AG08396 (cell line): ENCODE measurements at places on chromosomes 1 and 21.
A peak's percentile ranks its signal among the peaks of the same experiment; 100 is the strongest.

GRCh38 chr1:46401964-46402626, 8.0 kb downstream of the FAAH start:
- peak; percentile 92 for DNase-seq

GRCh38 chr21:39079617-39080016, 103.6 kb downstream of the PSMG1 start:
- no peak for DNase-seq

- peak; percentile 85 for DNase-seq
These were observed 48.8 kb downstream of the LAMC2 start for GRCh38 chr1:183234660-183235476.

DNA sequence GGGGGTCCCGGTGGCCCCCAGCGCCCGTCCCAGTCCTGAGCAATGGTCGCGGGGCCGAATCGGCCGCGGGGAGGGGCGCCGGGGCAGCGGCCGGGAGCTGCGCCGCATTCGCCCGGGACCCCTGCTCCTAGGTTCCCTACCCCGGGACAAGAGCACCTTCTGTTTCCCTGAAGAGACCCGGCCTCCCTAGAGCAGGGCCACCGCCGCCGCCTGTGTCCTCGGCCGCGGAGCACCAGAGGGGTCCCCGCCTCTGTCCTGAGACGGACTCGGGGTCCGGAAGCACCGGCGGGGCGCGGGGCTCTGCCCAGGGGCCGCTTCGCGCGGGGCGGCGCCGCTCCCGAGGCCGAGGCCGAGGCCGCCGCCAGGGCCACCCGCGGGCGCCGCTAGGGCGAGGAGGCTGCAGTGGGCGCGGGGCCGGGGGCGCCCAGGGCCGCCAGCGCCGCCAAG, 157.9 kb downstream of the CASZ1 start:
- DNase-seq, result no peak

DNA sequence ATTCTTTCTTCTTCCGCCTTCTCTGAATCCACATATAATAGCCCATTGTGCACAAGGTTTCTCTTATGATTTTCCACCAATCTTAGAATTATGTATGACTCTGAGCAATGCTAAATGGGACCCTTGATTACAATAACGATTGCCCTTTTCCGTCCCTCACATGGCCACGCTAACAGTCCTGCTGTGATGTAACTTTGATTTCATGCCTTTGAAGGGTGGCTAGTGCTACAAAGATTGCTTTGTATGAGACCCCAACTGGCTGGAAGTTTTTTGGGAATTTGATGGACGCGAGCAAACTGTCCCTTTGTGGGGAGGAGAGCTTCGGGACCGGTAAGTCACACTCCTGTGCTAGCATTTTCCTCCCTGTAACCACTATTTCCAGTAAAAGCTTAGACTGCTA, 45.3 kb downstream of the PGM1 start:
- no peak for DNase-seq

- peak; percentile 70 for DNase-seq
These were observed 22.1 kb downstream of the PTPRF start for GRCh38 chr1:43552813-43553212.

DNA sequence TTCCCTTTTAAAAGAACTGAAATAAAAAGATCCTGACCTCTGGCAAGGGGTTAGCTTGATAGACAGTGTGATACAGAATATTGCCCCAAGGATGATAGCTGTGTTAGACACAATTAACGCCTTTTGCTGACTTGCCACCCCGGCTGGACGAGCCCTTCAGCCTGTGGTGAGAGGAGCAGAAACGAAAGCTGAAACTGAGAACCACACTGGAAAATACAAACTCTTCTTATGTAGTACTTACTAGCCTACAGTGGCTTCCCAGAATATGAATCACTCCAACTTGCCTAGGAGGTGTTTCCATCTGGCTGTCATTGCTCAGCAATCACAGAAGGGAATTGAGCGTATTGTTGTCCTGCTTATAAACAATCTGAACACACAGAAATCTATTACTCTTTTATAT, 22.9 kb downstream of the SAMSN1 start:
- DNase-seq, result no peak

DNA sequence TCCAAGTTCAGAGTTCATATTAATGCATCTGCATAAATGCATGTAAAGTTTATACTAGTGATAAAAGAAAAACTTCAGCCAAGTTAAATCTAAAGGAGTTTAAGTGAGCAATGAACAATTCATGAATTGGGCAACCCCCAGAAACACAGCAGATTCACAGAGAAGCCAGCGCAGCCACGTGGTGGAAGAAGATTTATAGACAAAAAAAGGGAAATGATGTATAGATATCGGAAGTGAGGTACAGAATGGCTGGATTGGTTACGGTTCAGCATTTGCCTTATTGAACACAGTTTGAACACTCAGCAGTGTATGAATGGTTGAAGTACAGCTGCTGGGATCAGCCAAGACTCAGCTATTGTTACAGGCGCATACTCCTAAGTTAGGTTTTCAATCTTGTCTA, 5.7 kb downstream of the AK5 start:
- no peak for DNase-seq

DNA sequence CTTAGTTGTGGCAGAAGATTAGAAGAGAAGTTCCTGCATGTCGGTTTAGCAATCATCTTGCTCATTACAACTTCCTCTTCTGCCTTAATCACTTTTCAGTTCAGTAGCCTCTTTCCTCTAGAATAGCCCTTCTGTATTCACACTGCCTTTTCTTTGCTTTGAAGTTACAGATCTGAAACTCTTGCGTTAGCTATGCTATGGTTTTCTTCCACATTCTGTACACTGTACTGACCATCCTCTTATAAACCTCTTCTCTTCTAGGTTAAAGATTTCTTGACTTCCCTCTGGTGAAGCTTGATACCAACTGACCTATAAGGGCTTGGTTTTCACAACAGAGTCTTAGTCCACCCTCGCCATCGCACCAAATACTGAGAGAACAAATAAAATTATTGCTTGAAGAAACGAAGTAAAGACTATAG, 35.0 kb downstream of the C21orf91 start:
- DNase-seq, result no peak

DNA sequence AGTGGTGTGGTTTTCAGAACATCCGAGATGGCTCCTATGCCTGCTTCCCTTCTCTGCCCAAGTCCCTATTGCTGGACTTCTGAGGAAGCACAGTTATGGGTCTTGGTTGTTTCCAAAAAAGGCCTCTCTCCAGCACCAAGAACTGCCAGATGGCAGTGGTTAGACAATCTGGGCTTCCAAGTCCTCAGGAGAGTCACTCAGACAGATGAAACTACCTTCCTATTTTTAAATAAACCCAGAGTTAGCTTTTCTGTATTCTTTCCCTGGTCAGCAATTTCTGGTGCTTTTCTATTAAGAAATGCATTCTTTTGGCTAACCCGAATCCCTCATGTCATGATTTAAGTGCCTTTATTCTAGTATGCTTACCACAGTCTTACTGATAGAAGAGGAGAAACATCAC, 245.9 kb downstream of the PRDM2 start:
- DNase-seq, result no peak

DNA sequence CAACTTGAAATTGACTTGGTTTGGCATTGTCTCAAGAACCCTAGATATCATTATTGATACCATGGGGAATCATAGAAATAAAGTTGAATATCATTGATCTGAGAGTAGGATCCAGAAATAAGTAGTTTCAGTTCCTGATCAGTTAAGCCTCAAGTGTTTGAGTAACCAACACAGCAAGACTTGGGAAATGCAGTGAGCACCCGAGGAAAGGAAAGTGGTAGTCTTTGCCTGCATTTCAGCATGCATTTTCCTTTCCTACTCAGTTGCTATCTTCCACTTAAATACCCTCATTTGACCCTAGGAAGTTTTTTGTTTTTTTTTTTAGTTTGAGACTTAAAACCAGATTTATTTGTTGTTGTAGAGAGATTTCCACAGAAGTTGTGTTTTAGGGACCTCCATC, 18.9 kb downstream of the CLEC20A start:
- DNase-seq, result no peak

GRCh38 chr1:34911465-34911864, 18.0 kb downstream of the DLGAP3 start:
- DNase-seq, result no peak

GRCh38 chr1:182752077-182752988, 37.2 kb upstream of the NPL start:
- DNase-seq, result peak; percentile 20

DNA sequence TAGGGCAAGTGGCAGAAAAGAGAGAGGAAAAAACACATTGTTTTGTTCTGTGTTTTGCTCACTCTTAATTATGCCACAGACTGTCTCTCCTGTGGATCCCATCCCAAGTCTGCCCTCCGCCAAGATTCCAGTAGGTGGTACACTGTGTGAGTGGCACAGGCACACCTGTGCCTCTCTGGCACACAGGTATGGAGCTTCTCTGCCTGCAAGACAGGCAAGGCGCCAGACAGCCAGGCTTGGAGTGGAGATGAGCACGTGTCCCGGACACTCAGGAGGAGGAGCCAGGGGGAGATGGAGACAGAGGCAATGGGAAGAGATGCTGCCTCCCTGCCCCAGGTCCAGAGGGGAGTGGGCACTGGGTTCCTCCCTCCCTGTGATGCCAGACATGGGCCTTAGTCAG, 6.5 kb upstream of the GRIK3 start:
- DNase-seq, result no peak

- no peak for DNase-seq
These were observed 19.4 kb upstream of the PCP4 start for GRCh38 chr21:39847877-39848276.

DNA sequence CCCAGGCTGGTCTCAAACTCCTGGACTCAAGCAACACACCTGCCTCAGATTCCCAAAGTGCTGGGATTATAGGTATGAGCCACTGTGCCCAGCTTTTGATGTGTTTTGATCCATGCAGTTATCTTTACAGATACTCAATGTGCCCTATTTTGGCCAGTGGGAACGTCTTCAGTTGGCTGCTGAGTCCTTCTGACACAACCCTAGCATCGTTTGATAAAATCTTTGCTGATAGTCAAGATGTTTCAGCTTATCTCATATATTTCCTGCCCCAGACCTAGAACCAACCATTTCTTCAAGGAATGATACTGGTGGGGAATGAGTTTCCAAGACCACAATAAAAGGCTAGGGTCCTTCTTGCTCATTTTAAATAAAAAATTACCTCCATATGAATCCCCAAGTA, 11.6 kb downstream of the POGZ start:
- DNase-seq, result no peak

GRCh38 chr1:87279536-87279875, 49.2 kb upstream of the LMO4 start:
- no peak for DNase-seq

GRCh38 chr21:26061437-26061836, 109.1 kb downstream of the APP start:
- no peak for DNase-seq

DNA sequence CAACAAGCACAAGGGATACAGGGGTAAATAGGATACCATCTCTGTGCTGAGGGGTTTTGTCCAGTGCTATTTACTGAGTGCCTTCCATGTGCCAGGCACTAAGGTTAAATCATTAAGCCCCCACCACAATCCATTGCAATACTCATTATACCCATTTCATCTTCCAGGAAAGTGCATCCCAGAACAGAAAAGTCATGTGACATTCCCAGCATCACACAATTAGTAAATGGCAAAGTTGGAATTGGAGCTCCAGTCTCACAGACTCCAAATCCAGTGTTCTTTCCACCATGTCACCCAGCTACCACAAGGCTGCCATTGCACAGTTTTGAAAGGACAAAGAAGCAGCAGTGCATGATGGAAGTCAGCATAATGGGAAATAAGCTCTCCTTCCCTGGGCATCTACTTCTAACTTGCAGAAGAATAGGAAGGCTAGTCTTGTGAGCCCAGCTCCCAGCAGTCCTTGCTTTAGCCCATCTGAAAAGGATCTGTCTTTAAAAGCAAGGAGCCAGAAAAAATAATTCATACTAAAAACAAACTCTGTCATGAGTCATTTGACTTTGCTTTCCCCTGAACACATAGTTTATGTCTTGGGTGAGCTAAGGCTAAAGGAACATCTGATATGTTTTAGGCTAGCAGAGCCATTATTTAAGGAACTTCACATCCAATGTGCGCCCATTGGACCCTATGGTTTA, 111.4 kb upstream of the HOOK1 start:
- peak; percentile 36 for DNase-seq

DNA sequence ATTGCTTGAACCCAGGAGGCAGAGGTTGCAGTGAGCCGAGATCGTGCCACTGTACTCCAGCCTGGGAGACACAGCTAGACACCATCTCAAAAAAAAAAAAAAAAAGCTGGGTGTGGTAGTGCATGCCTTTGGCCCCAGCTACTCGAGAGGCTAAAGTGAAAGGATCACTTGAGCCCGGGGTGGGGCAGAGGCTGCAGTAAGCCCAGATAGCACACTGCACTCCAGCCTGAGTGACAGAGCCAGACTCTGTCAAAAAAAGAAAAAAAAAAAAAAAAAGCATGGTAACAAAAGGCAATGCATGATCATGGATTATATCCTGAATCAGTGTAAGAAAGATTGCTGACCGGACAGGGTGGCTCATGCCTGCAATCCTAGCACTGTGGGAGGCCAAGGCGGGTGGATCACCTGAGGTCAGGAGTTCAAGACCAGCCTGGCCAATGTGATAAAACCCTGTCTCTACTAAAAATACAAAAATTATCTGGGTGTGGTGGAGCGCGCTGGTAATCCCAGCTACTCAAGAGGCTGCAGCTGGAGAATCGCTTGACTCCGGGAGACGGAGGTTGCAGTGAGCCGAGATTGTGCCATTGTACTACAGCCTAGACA, 76.3 kb downstream of the RUSC1 start:
- DNase-seq, result no peak

DNA sequence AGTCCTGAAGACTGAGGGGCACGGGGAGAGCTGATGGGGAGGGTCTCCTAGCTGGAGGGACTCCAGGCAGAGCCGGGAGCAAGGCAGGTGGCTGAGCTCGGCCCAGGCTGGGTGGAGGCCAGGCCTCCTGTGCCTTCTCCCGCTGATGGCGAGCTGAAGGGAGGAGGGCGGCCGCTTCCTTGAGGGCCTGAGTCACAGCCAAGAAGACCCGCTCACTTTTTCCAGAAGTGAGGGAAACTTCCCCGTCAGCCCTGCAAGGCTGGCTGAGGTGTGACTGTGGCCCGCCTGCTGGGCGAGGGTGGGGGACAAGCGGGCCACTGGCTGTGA, 1.7 kb upstream of the VWA1 start:
- DNase-seq, result peak; percentile 62

- DNase-seq, result peak; percentile 49
These were observed 707 bp upstream of the KLHL21 start for GRCh38 chr1:6603238-6603914.

GRCh38 chr1:2591581-2592261, 5.1 kb downstream of the PRXL2B start:
- no peak for DNase-seq

- DNase-seq, result peak; percentile 33
These were observed 20.6 kb downstream of the PGBD2 start for GRCh38 chr1:248926401-248927182.

DNA sequence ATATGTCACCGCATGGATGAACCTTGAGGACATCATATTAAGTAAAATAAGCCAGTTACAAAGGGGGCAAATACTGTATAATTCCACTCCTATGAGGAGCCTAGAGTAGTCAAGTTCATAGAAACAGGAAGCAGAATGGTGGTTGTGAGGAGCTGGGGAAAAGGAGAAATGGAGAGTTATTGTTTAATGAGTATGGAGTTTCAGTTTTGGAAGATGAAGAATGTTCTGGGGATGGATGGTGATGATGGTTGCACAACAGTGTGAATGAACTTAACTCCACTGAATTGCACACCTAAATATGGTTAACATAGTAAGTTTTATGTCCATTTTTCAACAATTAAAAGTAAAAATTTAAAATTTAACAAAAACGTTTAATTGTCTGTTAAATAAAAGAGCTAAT, 220.9 kb upstream of the JUN start:
- no peak for DNase-seq

- peak; percentile 77 for DNase-seq
These were observed 53.6 kb upstream of the A3GALT2 start for GRCh38 chr1:33374336-33375105.
